ENCODE measurements at places on chromosomes 5 and 9. TPM values are rescaled to one million over a fixed set of nuclear protein-coding genes. Genes with fewer than 3 reads are reported as not detected.
A peak's percentile ranks its signal among the peaks of the same experiment; 100 is the strongest.

NMUR2 gene
- not detected for polyA plus RNA-seq

C5 gene
- polyA plus RNA-seq: 0.52 TPM

VLDLR gene
- polyA plus RNA-seq: 8.5 TPM

PCDHGA10 gene
- 0.56 TPM for polyA plus RNA-seq

PCDHA6 gene
- polyA plus RNA-seq: not detected

- H3K27ac ChIP-seq: no peak overlapping the region
- H3K27me3 ChIP-seq: peaks cover 98% of the 10 kb centered on the region
- H3K36me3 ChIP-seq: no peaks in the 10 kb centered on the region
- no peak for DNase-seq
Observed at GRCh38 chr5:522899-523440, 1.3 kb downstream of the SLC9A3 start.

- no peaks in the 10 kb centered on the region for H3K27me3 ChIP-seq
- H3K36me3 ChIP-seq: no peaks in the 10 kb centered on the region
- no peak overlapping the region for H3K4me3 ChIP-seq
- H3K27ac ChIP-seq: no peak overlapping the region
- DNase-seq: no peak
- no peaks in the 10 kb centered on the region for H3K4me1 ChIP-seq
Observed at GRCh38 chr5:55853818-55854217, 2.7 kb downstream of the IL31RA start.

DNA sequence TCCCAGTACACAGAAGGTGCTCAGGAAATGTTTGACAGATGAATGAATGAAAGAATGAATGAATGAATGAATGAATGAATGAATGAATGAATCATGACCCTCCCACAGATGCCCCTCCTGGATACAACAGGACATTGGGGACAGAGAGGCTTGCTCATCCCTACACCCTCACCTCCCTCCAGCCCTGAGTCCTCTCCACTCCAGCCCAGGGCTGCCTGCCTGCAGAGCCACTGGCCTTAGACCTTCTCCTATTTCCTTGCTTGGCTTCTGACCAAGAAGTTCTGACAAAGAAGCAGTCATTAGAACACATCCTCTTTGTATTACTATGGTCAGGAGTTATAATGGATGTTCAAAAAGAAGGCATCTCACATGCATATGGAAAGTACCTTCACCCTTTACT is 240.7 kb upstream of the DAPK1 start:
- H3K4me3 ChIP-seq: no peak overlapping the region
- H3K27ac ChIP-seq: no peak overlapping the region
- H3K4me1 ChIP-seq: peaks cover 7% of the 10 kb centered on the region
- no peak for DNase-seq
- no peaks in the 10 kb centered on the region for H3K27me3 ChIP-seq

DNA sequence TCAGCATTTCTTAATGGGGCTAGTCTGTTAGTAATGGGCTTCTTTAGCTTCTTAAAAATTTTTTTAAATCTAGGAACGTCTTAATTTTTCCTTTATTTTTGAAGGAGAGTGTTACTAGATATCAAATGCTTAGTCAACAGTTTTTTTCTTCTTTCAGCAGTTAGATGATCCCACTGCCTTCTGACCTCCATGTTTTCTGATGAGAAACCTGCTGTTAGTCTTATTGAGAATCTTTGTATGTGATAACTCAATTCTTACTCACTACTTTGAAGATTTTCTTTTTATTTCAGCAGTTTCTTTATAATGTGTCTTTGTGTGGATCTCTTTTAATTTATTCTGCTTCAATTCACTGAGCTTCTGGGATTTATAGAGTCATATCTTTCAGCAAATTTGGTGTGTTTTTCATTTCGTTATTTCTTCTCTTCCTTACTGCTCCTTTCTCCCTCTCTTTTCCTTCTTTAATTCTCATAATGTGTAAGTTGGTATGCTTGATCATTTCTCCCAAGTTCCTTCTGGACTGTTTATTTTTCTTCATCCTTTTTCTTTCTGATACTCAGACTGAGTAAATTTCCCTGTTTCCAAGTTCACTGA is 205.8 kb downstream of the RANBP17 start:
- no peak overlapping the region for H3K27ac ChIP-seq
- H3K27me3 ChIP-seq: no peaks in the 10 kb centered on the region
- no peaks in the 10 kb centered on the region for H3K4me1 ChIP-seq
- no peak overlapping the region for H3K4me3 ChIP-seq
- H3K36me3 ChIP-seq: no peaks in the 10 kb centered on the region

DNA sequence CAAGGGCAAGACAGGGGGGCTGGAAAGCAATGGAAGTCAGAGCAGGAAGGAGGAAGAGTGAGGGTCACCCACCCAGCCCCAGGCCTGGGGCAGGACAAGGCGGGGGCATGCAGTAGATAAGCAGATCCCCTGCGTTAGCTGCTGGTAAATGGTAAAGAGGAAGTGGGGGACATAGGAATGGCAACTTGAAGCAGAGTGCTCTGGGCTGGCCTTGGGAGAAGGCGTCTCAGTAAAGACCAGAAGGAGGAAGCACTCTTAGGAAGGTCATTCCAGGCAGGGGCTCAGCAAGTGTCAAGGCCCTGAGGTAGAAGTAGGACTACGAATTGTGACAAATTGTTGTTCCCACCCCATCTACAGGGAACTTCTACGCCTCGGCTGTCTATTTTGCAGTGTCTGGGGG is 15.1 kb downstream of the TCOF1 start:
- H3K4me1 ChIP-seq: peaks cover 3% of the 10 kb centered on the region
- no peaks in the 10 kb centered on the region for H3K27me3 ChIP-seq
- no peak overlapping the region for H3K27ac ChIP-seq
- no peak for DNase-seq
- no peak overlapping the region for H3K4me3 ChIP-seq

GRCh38 chr5:160467555-160468362 is 46.1 kb downstream of the PTTG1 start:
- peak overlapping the region; percentile 23 for H3K27ac ChIP-seq
- DNase-seq: peak; percentile 74

GRCh38 chr5:34539183-34539582 is 116.9 kb upstream of the RAI14 start:
- H3K36me3 ChIP-seq: no peaks in the 10 kb centered on the region
- H3K27ac ChIP-seq: no peak overlapping the region
- H3K4me1 ChIP-seq: no peaks in the 10 kb centered on the region
- H3K27me3 ChIP-seq: no peaks in the 10 kb centered on the region
- DNase-seq: no peak
- H3K4me3 ChIP-seq: no peak overlapping the region

- peak overlapping the region; percentile 79 for H3K4me3 ChIP-seq
- peaks cover 6% of the 10 kb centered on the region for H3K4me1 ChIP-seq
- no peak for DNase-seq
- no peaks in the 10 kb centered on the region for H3K36me3 ChIP-seq
- peak overlapping the region; percentile 74 for H3K27ac ChIP-seq
- H3K27me3 ChIP-seq: no peaks in the 10 kb centered on the region
Observed at GRCh38 chr5:52786949-52787599, 642 bp upstream of the ITGA1 start.

DNA sequence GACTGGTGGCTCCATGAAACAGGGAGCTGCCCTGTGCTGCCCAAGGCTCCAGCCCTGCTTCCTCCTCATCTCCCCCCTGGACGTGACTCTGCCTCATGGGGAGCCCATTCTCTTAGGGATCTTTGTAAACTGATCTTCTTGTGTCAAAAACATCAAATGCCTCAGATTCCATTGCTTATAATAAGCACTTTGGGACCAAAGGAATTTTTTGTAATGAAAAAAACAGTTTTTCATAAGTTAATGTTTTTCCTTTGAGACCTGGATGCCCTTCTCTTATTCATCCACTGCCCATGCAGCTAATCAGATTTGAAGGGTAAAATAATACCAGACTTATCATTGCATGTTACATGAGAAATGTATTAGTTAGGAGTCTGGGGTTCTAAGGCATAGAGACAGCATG is 41.7 kb downstream of the PALM2AKAP2 start:
- no peak for DNase-seq
- H3K4me3 ChIP-seq: no peak overlapping the region
- peaks cover 3% of the 10 kb centered on the region for H3K4me1 ChIP-seq
- H3K36me3 ChIP-seq: no peaks in the 10 kb centered on the region
